Lower lobe of right lung (tissue), 2 donors: ENCODE measurements at places on chromosomes 12 and 14. TPM values are rescaled to one million over a fixed set of nuclear protein-coding genes. Genes with fewer than 3 reads are reported as not detected.
A peak's percentile ranks its signal among the peaks of the same experiment; 100 is the strongest.

The PZP gene
- total RNA-seq, result 2.7 TPM

The SYNDIG1L gene
- 1.6 TPM for total RNA-seq

The FGD4 gene
- 55.6 TPM for total RNA-seq

The IKBIP gene
- total RNA-seq, result 13.4 TPM

The GPRC5D gene
- not detected for total RNA-seq

The SIX1 gene
- total RNA-seq, result 2.3 TPM

The ABCD2 gene
- 0.47 TPM for total RNA-seq

The EML5 gene
- total RNA-seq, result 2.4 TPM

The PTPRB gene
- 91.4 TPM for total RNA-seq

The HVCN1 gene
- 29.2 TPM for total RNA-seq

The KCNK13 gene
- 1.2 TPM for total RNA-seq

- DNase-seq, result no peak
Measured at GRCh38 chr14:95153866-95154265, 3.5 kb downstream of the DICER1 start.

- no peak for DNase-seq
Measured at GRCh38 chr12:109458771-109459208, 18.3 kb downstream of the KCTD10 start.

GRCh38 chr12:9118158-9118557, 2.4 kb upstream of the A2M start:
- DNase-seq, result peak; percentile 45

DNA sequence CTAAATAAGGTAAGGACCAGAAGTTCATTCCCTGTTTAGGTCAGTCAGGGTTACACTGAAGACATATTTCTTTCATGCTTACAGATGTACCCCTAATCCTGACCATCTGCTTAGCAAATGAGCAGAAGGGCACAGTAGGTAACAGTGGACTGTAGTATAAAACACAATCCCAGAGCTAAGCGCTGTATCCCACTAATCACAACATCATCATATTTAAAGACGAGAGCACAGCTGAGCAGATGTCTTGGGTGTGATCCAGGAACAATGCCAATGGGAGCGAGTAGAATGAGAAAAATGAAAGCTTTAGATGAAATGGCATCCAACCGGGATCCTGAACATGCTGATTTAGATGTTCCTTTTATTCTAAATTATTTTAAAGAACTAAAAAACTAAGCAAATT, 213.4 kb downstream of the CCER1 start:
- no peak for DNase-seq

GRCh38 chr12:88834226-88834625, 254.0 kb upstream of the KITLG start:
- DNase-seq, result no peak

DNA sequence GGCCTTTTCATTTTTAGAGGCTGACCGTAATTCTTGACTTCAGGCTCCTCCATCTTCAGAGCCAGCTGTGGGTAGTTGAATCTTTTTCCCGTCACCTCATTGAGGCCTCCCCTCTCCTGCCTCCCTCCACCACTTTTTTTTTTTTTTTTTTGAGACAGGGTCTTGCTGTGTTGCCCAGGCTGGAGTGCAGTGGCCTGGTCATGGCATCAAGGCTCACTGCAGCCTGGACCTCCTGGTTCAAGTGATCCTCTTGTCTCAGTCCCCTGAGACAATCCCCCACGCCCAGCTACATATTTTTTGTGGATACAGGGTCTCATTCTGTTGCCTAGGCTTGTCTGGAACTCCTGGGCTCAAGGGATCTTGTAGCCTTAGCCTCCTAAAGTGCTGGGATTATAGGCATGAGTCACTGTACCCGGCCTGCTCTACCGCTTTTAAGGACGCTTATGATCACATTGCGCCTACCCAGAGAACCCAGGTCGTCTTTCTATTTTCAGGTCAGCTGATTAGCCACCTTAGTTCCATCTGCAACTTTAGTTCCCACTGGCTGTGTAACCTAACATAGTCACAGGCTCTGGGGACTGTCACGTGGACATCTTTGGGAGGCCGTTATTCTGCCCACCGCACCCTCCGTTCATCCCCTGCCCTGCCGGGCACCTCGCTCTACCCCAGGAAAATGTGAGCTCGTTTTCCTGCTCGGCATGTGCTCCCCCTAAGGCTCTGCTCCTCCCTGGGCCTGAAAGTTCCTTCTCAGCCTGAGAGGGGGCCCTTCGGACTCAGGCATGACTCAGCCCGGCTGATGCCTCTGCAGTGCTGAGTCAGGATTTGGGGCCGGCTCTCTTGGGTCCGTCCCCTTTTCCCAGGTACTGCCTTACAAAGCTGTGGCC, 13.4 kb downstream of the TNFAIP2 start:
- peak; percentile 64 for DNase-seq

GRCh38 chr12:96399919-96400630, at the start of gene CDK17:
CDK17 (minus strand) TSS chr12:96400439; CDS start chr12:96334836, 65,603 bp downstream.
- peak; percentile 90 for DNase-seq

GRCh38 chr14:85296456-85297210, 233.3 kb upstream of the FLRT2 start:
- no peak for DNase-seq

- DNase-seq, result peak; percentile 90
Measured at GRCh38 chr12:6872073-6873048, 742 bp downstream of the SPSB2 start.

DNA sequence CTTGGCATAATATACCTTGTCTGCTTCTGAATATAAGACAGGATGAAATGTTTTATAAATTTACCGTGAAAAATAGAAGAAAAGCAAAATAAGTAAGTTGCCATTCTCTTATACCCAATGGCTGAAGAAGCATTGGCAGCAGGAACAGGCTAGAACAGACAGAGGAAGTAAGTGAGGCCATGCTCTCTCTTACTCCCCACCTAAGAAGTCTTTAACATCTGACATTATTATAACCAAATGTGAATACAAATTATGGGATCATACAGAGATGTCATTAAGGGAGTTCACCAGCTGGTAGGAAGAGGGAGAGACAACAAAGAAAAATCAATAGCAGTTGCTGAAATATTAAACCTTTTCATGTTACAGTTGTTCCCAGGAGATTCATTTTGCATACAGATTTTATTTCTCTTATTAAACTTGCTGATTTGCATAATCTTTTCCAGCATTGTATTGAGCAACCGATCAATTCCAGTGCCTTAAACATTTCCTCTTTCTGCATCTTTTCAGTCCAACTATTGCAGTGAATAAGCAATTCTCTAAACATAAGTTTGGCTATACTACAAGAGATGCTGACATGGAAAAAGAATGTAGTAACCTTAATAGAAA, 270.6 kb downstream of the SLC6A15 start:
- DNase-seq, result no peak

GRCh38 chr14:100323121-100323941, at the start of gene SLC25A47:
SLC25A47 (plus strand) TSS chr14:100323339; CDS start chr14:100323415, 76 bp downstream.
- no peak for DNase-seq

- DNase-seq, result no peak
Measured at GRCh38 chr12:65100140-65100539, 21.0 kb downstream of the WIF1 start.

DNA sequence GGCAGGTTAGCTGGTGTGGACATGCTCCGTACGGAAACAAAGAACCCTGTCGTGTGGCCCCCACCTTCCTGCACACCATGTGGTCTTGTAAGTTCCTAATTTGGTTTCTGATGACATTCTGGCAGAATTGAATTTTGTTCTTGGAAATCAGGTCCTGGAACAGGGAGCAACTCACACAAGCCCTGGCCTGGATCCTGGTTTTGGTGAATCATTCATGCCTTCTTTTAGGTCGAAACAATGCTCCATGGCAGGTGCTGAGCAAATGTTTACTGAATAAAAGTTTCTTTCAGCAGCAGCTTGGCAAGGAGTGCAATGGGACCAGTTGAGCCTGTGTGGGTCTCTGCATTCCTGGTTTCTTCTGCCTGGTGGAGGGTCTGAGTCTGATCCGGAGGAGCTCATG, 978.4 kb downstream of the BCL11B start:
- DNase-seq, result no peak

- DNase-seq, result no peak
Measured at GRCh38 chr12:58424735-58425392, 483.5 kb downstream of the ATP23 start.

DNA sequence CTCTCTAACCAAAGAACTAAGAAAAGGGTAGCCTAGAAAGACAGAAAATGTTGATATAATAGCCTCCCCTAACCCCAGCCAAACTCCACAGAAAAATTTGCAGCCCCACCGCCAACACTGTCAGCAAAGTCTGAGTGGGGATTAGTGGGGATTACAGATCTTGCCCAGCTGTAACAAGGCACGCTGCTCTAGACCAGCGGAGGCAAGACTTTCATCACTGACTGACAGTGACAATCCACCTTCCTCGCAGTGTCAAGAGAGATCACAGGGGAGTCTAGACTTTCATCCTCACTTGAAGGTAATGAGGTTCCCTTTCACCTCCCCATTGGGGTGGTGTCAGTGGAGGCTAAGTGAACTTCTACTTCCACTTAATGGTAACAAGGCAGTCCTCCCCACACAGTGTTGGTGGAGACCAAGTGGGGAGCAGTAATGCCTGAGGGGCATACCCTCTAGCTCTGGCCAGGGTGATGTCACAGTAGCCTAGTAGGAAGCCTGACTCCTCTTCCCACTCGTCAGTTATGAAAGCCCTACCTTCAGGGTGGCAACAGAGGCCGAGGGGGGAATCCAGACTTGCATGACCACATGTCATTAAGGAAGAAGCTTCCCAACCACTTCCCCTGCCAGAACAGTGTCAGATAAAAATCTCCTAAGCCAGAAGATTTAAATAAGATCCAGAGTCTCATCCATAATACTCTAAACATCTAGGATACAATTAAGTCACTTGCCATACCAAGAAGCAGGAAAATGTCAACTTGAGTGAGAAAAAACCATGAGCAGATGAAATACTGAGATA, 91.7 kb upstream of the RASSF8 start:
- no peak for DNase-seq

GRCh38 chr12:57754411-57755193, at the start of gene MARCHF9:
MARCHF9 (plus strand) TSS chr12:57755103; CDS start chr12:57755529, 426 bp downstream.
- DNase-seq, result peak; percentile 86

- peak; percentile 28 for DNase-seq
Measured at GRCh38 chr14:102944448-102945330, 22.2 kb downstream of the AMN start.

DNA sequence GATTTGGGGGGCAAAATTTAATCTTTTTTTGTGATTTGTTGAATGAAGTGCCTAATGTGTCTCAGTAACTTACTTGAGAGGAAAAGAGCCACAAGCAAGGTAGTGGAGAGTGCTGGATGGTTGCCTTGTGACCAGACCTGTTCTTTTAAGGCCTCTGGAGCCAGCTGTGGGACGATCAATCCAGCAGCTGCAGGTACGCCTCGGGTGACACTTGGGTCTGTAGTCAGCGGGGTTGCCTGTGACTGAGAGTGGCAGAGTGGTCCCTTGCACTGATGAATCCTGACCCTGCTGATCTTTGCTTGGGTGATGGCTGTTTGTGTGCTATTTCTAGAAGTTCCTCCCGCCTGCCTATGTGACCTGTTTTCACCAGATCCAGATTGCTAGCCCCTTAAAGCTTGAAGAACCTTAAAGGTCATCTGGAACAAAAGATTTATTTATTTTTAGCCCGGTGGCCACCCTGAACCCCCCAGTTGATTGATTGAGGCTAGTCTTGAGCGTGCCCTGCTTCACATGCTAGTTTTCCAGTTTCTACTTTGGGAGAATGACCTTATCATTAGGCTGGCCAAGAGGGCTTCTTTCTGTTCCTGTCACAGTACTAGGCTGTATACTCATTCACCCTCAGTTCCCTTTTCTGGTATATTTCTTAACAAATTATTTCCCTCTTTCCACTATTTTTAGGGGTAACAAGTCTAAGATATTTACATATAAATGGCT, 23.2 kb downstream of the PRKCH start:
- no peak for DNase-seq

DNA sequence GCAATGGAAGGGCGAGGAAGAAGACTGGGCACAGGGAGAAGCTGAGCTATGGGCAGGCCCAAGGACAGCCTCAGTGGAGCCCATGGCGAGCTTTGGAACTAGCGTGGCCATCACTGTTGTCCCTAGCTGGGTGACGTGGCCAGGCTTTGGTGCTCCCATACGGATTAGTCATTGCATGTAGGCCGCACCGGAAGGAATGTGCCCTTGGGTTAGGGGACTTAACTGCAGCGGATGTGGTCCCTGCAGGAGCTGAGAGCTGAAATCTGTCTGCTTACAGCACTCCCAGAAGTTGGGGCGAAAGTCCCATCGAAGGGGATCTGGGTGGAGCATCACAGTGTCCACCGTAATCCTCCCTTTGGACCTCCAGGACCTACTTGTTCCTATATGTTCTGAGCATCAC, 133.7 kb downstream of the PAPOLA start:
- DNase-seq, result no peak

DNA sequence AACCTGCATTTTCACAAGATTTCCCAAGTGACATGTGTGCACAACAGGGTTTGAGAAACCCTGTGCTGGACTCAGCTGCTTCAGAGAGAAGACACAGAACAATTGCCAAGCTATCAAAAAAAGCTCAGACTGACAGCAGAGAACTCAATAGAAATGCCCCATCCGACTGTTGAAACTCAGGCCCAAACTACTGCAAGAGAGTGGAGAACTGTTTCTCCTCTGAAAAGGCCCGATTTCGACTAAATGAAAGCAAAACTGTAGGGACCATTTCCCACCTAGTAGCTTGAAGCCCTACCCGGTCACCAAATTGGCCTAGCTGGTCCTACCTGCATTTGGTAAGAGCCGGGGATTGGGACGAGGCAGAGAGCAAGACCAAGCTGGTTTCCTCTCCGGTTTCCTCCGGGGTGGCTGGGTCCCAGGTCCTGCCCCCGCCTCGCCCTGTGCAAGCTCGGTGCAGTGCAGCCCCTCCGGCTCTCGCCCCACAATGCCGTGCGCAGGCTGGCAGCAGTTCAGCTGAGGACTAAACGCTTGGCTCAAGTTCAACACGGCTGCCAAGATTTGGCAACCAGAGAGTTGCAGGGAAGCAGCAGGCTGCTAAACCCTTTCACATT, 1180.6 kb downstream of the VRK1 start:
- DNase-seq, result peak; percentile 82
